Stimulated activated effector memory CD8-positive, alpha-beta T cell treated with anti-CD3 and anti-CD28 coated beads, Interleukin-12 subunit alpha, Interleukin-12 subunit beta, amount 100 ng/mL, for 72 hours (primary cell): ENCODE measurements at places on chromosomes 3 and 15.

DNA sequence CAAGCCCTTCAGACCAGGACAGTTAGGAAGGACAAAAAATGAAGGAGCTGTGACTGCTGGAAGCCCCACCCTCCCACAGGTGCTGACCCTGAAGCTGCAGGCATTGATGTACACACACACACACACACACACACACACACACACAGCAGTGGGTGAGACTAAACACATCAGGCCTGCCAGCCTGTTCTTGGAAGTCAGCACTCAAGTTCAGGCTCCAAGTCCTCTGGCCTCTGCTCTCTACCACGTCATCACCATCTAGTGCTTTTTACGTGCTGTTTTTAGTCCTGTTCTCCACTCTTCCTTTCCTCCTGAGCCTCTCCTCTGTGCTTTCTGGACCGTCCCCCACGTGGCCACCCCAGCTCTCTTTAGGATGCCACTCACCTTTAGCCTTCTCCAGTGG, 5.4 kb upstream of the KBTBD12 start:
- no peak for DNase-seq

DNA sequence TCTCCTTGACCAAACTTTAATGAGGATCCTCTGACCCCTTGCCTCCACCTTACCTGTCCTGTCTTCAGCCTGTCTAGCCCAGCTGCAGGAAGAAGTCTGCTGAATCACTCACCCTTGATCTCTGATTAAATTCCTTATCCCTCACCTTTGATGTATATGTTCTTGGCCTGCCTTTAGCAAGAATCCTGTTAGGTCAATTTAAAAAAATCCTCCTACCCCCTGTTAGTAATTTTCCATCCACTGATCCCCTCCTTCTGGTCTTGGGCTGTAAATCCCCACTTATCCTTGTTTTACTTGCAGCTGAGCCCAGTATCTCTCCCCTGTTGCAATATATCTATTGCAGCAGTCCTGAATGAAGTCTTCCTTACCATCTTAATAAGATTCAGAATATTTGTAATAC, 39.0 kb downstream of the MYH15 start:
- DNase-seq, result no peak

GRCh38 chr3:30604558-30604957, 1.8 kb upstream of the TGFBR2 start:
- DNase-seq, result no peak

- no peak for DNase-seq
Observed at GRCh38 chr3:128359060-128359664, 107.5 kb downstream of the DNAJB8 start.

GRCh38 chr3:79097964-79098660, 669.7 kb downstream of the ROBO1 start:
- DNase-seq, result no peak

DNA sequence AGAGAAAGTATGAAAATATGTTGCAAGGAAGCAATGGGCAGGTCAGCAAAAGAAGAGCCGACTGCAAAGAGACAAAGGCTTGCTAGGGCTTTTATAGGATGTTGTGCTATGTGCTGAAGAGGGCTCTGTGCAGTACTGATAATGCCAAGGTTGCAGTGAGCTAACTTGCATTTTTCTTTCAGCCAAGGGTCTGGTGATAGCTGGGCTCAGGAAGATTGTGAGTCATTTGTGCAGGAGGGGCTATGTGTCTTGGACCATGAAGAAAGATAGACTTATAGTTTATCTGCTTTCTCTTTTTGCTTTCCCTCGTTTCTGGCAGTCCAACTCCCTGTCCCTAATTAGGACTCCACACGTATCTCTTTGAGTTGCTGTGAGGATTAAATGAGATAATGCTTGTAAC, 64.5 kb upstream of the LRIG1 start:
- no peak for DNase-seq

DNA sequence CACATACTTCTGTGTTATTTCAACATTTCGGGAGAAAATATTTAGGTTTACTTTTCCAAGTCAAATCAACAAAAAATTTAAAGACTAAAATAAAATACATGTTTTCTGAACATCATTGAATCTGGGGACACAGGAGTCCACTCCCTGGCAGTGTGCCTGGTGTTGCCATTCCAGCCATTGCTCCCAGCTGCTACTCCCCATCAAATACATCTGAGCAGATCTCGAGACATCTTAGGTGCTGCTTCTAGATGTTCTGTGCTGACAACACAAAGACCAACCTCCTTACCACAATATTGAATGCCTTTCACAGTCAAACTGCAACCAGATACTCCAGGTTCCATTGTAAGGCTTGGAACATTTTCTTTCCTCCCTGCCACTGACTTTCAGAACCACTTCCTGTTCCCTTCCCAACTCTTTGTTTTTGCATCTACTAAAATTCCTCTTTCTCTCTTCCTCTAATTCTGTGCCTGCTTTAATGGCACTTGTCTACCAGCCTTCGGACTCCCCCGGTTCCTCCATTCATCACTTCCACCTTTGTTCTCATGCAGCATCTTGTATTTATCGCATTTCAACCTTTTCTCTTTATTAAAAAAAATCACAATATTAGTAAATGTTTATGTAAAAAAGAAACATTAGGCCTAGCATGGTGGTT, 81.1 kb upstream of the SLC4A7 start:
- no peak for DNase-seq
